Heart right ventricle (tissue), 16 donors: ENCODE measurements at places on chromosomes 2 and 18. TPM values are rescaled to one million over a fixed set of nuclear protein-coding genes. Genes with fewer than 3 reads are reported as not detected.
A peak's percentile ranks its signal among the peaks of the same experiment; 100 is the strongest.

GRCh38 chr2:112095681-112096080 lies 40.6 kb downstream of the TMEM87B start:
- no peaks in the 10 kb centered on the region for H3K27me3 ChIP-seq
- H3K36me3 ChIP-seq, result peaks cover 92% of the 10 kb centered on the region
- DNase-seq, result no peak
- peaks cover 5% of the 10 kb centered on the region for H3K4me1 ChIP-seq
- no peak overlapping the region for H3K27ac ChIP-seq

DNA sequence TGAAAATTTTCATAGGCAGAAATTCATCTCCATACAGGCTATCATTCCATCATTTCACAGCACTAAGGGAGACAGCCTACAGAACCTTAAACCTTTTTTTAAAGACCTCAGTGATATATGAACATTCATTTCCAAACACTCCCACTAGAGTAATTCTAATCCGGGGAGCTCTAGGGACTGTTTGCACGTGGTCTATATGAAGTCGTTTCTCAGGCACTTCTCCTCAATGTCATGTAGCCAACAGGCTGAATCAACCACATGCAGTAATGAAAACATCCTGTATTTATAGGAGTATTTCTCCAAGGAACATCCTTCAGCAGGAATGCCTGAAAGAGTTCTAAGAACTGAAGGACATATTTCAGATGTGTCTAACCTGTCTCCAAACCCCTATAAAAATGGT lies 97.3 kb upstream of the CREB1 start:
- H3K36me3 ChIP-seq, result no peaks in the 10 kb centered on the region
- H3K27me3 ChIP-seq, result no peaks in the 10 kb centered on the region
- H3K4me3 ChIP-seq, result no peak overlapping the region
- no peak overlapping the region for H3K27ac ChIP-seq
- no peak for DNase-seq

GRCh38 chr2:191301971-191302370 lies 56.8 kb downstream of the MYO1B start:
- DNase-seq, result no peak
- H3K27me3 ChIP-seq, result no peaks in the 10 kb centered on the region
- H3K27ac ChIP-seq, result no peak overlapping the region
- H3K4me1 ChIP-seq, result peaks cover 14% of the 10 kb centered on the region
- no peaks in the 10 kb centered on the region for H3K36me3 ChIP-seq
- no peak overlapping the region for H3K4me3 ChIP-seq

- DNase-seq, result no peak
- H3K27me3 ChIP-seq, result no peaks in the 10 kb centered on the region
- no peaks in the 10 kb centered on the region for H3K36me3 ChIP-seq
- no peak overlapping the region for H3K4me3 ChIP-seq
These were observed 63.0 kb upstream of the CYP1B1 start for GRCh38 chr2:38138996-38139395.

DNA sequence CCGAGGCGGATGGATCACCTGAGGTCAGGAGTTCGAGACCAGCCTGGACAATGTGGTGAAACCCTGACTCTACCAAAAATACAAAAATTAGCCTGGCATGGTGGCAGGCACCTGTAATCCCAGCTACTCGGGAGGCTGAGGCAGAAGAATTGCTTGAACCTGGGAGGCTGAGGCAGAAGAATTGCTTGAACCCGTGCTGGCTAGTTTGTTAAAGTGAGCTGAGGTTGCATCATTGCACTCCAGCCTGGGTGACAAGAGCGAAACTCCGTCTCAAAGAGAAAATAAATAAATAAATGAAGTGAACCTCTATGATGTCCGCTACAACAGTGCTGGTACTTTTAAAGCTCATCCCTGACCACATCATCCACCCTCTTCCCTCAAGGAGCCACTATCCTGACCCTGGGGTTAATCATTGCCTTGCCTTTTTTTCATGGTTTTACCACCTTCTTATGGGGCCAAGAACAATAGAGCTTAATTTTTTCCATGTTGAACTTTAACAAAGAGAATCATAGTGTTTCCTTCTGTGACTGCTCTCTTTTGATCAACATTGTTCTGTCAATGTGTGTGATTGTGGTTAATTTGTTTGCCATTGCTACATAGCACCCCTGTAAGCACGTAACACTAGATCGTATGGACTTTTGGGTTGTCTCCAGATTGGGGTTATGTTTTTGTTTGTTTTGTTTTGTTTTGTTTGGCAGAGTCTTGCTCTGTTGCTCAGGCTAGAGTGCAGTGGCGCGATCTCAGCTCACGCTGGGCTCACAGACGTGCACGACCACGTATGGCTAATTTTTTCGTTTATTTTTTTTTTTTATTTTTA lies 17.1 kb upstream of the ATRAID start:
- H3K4me3 ChIP-seq, result no peak overlapping the region
- H3K4me1 ChIP-seq, result no peaks in the 10 kb centered on the region
- no peaks in the 10 kb centered on the region for H3K27me3 ChIP-seq
- H3K36me3 ChIP-seq, result no peaks in the 10 kb centered on the region

- H3K27ac ChIP-seq, result no peak overlapping the region
- DNase-seq, result no peak
- no peak overlapping the region for H3K4me3 ChIP-seq
- no peaks in the 10 kb centered on the region for H3K36me3 ChIP-seq
- peaks cover 78% of the 10 kb centered on the region for H3K27me3 ChIP-seq
- no peaks in the 10 kb centered on the region for H3K4me1 ChIP-seq
These were observed 3.0 kb downstream of the SPATA3 start for GRCh38 chr2:230998882-230999281.

GRCh38 chr2:138949517-138949916 lies 169.3 kb upstream of the NXPH2 start:
- H3K4me1 ChIP-seq, result no peaks in the 10 kb centered on the region
- H3K36me3 ChIP-seq, result no peaks in the 10 kb centered on the region
- no peak overlapping the region for H3K27ac ChIP-seq
- H3K27me3 ChIP-seq, result no peaks in the 10 kb centered on the region
- H3K4me3 ChIP-seq, result no peak overlapping the region

GRCh38 chr18:54119524-54120019 lies 104.9 kb downstream of the MBD2 start:
- H3K4me1 ChIP-seq, result no peaks in the 10 kb centered on the region
- peaks cover 7% of the 10 kb centered on the region for H3K27me3 ChIP-seq
- no peak overlapping the region for H3K27ac ChIP-seq
- no peak overlapping the region for H3K4me3 ChIP-seq
- H3K36me3 ChIP-seq, result no peaks in the 10 kb centered on the region

The VWA3B gene
- total RNA-seq, result 0.62 TPM

The DSEL gene
- 2.9 TPM for total RNA-seq

The CLEC4F gene
- not detected for total RNA-seq

- H3K36me3 ChIP-seq, result peaks cover 49% of the 10 kb centered on the region
- peak overlapping the region; percentile 91 for H3K4me3 ChIP-seq
- no peaks in the 10 kb centered on the region for H3K27me3 ChIP-seq
- H3K4me1 ChIP-seq, result peaks cover 21% of the 10 kb centered on the region
- H3K27ac ChIP-seq, result peak overlapping the region; percentile 97
These were observed 16.9 kb downstream of the C2orf74 start for GRCh38 chr2:61178603-61179545.

GRCh38 chr2:75500633-75501032 lies 60.1 kb downstream of the EVA1A start:
- H3K27me3 ChIP-seq, result no peaks in the 10 kb centered on the region
- no peaks in the 10 kb centered on the region for H3K36me3 ChIP-seq
- H3K4me3 ChIP-seq, result no peak overlapping the region
- H3K4me1 ChIP-seq, result no peaks in the 10 kb centered on the region

GRCh38 chr2:71546777-71547281 lies 93.5 kb downstream of the DYSF start:
- H3K36me3 ChIP-seq, result peaks cover 19% of the 10 kb centered on the region
- no peaks in the 10 kb centered on the region for H3K4me1 ChIP-seq
- no peak overlapping the region for H3K4me3 ChIP-seq
- H3K27ac ChIP-seq, result no peak overlapping the region
- DNase-seq, result no peak

DNA sequence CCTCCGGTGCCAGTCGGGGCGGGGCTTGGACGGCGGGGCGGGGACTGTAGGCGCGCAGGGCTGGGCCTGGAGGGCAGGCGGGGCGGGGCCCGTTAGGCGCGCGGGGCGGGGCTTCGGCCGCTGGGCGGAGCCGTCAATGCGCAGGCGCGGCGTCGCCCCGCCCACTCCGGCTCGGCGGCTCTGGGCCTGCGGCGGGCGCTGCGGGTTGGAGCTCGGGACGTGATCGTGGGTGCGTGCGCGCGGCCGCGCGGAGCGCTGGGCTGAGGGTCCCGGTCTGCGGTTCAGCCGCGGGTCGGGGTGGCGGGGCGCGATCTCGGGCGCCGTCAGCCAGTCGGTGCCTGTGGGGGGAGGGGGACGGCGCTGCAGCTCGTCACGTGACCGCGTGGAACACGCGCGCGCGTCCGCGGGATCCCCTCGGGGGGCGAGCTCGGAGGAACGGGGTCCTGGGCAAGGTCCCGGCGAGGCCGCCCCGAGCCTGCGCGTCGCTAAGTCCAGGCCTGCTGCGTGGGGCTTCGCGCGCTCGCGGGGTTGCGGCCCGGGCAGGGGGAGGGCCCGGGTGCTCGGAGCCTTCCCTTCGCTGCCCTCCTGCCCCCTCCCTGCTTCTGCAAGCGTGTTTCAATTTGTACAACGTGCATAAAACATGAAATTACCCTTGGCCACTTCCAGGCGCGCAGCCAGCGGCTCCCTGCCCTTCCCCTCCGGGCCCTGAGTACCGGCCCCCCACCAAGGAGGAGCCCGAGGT lies at the start of gene D2HGDH:
Gene D2HGDH (plus strand): TSS at position 164 of the 742 bp plus-strand sequence. CDS start 595 bp downstream, outside the sequence.
- peak; percentile 97 for DNase-seq
- H3K4me3 ChIP-seq, result peak within 1 kb of the TSS; percentile 79
- peaks cover 26% of the 10 kb centered on the region for H3K4me1 ChIP-seq
- H3K27me3 ChIP-seq, result no peaks in the 10 kb centered on the region

GRCh38 chr18:25239581-25240419 lies 112.2 kb downstream of the ZNF521 start:
- H3K27me3 ChIP-seq, result no peaks in the 10 kb centered on the region
- no peak for DNase-seq
- no peak overlapping the region for H3K4me3 ChIP-seq
- H3K27ac ChIP-seq, result no peak overlapping the region
- H3K4me1 ChIP-seq, result no peaks in the 10 kb centered on the region

DNA sequence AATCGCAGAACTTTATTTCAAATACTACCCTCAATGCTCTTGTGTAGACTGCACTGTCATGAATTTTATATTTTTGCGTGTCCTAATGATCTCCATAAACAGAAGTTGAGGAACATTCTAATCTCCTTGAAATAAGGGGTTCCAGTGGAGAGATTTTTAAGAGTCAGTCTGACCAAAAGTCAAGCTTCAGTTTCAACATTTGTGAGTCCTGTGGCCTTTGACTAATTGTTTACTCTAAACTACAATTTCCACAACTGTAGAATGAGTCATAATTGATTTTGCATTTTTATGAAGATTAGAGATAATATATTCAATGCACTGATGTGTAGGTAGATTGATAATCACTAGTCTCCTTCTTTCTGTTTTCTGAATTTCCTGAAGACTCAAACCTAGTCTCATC lies 720.3 kb upstream of the ID2 start:
- no peak overlapping the region for H3K4me3 ChIP-seq
- H3K4me1 ChIP-seq, result no peaks in the 10 kb centered on the region
- no peaks in the 10 kb centered on the region for H3K36me3 ChIP-seq
- H3K27ac ChIP-seq, result no peak overlapping the region

DNA sequence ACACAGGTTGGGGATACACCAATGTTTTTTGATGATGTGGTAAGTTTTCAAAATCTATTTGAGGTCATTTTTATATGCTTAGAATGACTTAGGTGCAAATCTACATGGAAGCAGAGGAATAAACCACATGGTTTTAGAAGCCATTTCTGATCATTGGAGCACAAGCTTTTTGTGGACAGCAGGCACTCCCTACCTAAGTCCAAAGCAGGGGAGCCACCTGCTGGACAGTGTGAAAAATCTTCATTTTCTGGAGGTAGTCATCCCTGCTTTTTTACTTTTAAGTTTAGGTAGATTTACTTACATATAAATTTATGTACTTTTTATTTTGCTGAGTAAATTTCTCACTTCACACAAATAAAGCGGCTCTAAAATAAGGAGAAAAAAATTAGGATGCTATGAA lies 323.2 kb downstream of the PLCL1 start:
- DNase-seq, result peak; percentile 23
- H3K36me3 ChIP-seq, result peaks cover 3% of the 10 kb centered on the region
- H3K27me3 ChIP-seq, result no peaks in the 10 kb centered on the region
- H3K4me3 ChIP-seq, result no peak overlapping the region

The CROCC2 gene
- not detected for total RNA-seq

DNA sequence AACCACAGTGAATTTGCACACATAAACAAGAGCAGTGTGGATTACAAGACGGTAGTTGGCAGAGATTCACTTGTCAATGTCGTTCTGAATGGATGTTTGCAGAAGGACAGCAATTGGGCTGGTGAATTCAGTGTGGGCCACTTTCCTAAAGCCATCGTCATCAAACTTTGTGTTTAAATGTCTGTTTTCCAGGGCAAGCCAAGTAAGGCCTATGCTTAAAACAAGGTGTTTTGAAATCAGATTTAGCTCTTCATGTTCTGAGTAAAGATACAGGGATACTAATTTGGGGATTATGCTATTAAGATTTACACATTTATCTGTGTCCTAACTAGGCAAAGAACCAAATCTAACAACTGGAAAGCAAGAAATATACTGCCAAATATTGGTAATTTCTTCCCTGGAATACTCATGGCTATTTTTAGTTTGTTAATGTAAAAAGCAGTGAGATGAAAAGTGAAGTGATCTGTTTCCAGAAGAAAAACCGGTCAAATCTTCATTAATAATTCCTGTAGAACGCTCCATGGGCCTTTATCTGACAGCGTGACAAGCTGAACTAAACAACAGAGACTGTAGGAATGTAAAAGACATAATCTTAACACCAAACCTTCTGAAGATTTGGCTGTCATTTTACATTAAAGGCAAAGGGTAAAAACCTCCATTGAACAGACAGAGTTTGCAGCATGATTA lies 175.7 kb downstream of the ICOS start:
- no peak for DNase-seq
- no peaks in the 10 kb centered on the region for H3K27me3 ChIP-seq
- no peak overlapping the region for H3K4me3 ChIP-seq
- H3K27ac ChIP-seq, result peak overlapping the region; percentile 69
- H3K36me3 ChIP-seq, result no peaks in the 10 kb centered on the region

GRCh38 chr2:11676640-11677039 lies 6.6 kb upstream of the NTSR2 start:
- no peak overlapping the region for H3K4me3 ChIP-seq
- no peaks in the 10 kb centered on the region for H3K27me3 ChIP-seq
- H3K4me1 ChIP-seq, result peaks cover 7% of the 10 kb centered on the region
- H3K36me3 ChIP-seq, result no peaks in the 10 kb centered on the region
- DNase-seq, result no peak

- DNase-seq, result no peak
- H3K4me3 ChIP-seq, result no peak overlapping the region
- no peaks in the 10 kb centered on the region for H3K36me3 ChIP-seq
- no peaks in the 10 kb centered on the region for H3K4me1 ChIP-seq
- H3K27me3 ChIP-seq, result no peaks in the 10 kb centered on the region
These were observed 127.3 kb upstream of the NYAP2 start for GRCh38 chr2:225272173-225272572.

The CAPN13 gene
- total RNA-seq, result not detected

GRCh38 chr18:80189531-80189865 lies 57.8 kb downstream of the PARD6G start:
- DNase-seq, result no peak
- H3K27me3 ChIP-seq, result no peaks in the 10 kb centered on the region
- no peak overlapping the region for H3K4me3 ChIP-seq

The GKN2 gene
- total RNA-seq, result not detected

The LONRF2 gene
- 25.2 TPM for total RNA-seq
